ENCODE measurements at places on chromosomes 13 and 19. TPM values are rescaled to one million over a fixed set of nuclear protein-coding genes. Genes with fewer than 3 reads are reported as not detected.

Gene KCNC3
- polyA plus RNA-seq: not detected

Gene ZNF700
- 5.1 TPM for polyA plus RNA-seq

Gene PEAK3
- 0.32 TPM for polyA plus RNA-seq

Gene ZNF723
- not detected for polyA plus RNA-seq

Gene KASH5
- not detected for polyA plus RNA-seq

All from CD4-positive, CD25-positive, alpha-beta regulatory T cell (primary cell).